Stimulated activated naive CD8-positive, alpha-beta T cell treated with anti-CD3 and anti-CD28 coated beads, Interleukin-15, amount 100 ng/mL, for 72 hours (primary cell): ENCODE measurements at places on chromosomes 16 and 17.

- no peak for DNase-seq
Measured at GRCh38 chr17:41476866-41477815, 3.8 kb downstream of the KRT35 start.

GRCh38 chr17:15972497-15972951 lies 27.0 kb downstream of the ZSWIM7 start:
- DNase-seq: no peak

DNA sequence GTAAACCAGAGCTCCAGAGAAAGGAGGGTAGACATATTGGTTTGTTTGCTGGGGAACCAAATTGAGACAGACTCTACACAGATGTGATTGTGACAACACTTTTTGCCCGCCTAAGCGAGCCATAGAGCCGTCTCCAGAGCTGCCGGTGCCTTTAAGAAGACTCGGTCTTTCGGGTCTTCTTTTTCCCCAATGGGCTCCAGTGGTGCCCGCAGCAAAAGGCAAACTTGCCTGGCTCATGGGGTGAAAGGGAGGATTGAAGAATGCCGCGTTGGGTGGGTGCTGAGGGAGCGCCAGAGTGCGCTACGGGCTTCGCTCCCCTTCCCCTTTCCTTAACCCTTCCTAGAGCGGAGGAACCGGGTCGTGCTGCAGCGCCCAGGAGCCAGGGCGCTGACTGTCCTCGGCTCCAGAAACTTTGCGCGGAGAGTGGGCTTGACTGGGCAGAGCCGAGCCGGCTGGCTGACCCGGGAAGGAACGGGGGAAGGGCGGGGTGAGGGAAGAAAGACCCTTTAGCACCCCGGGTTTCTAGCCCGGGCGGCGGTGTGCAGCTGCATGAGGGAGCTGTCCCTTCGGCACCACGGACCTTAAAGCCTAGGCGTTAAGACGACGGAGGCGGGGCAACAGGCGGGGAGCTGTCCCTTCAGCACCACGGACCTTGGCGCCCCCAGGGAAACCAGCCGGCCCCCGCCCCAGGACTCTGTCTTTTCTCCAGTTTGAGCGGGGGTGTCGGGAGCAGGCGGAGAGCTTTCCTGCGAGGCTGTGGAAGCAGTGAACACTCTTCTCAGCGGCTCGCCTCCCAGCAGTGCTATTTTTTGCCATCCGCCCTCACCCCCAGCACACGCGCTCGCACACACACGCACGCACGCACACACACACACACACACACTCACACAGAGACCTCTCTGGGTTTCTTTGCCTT lies at the start of gene CACNG3:
TSS of gene CACNG3 (plus strand) at position 880 of the 916 bp plus-strand sequence. CDS start 420 bp downstream, outside the sequence.
- peak; percentile 53 for DNase-seq

DNA sequence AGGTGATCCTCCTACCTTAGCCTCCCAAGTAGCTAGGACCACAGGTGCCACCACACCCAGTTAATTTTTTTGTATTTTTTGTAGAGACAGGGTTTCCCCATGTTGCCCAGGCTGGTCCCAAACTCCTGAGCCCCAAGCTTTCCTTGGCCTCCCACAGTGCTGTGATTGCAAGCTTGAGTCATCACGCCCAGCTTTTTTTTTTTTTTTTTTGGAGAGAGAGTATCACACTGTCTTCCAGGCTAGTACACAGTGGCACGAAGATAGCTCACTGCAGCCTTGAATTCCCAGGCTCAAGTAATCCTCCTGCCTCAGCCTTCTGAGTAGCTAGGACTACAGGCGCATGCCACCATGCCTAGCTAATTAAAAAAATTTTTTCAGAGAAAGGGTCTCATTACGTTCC lies 27.2 kb downstream of the HEATR9 start:
- DNase-seq: no peak

DNA sequence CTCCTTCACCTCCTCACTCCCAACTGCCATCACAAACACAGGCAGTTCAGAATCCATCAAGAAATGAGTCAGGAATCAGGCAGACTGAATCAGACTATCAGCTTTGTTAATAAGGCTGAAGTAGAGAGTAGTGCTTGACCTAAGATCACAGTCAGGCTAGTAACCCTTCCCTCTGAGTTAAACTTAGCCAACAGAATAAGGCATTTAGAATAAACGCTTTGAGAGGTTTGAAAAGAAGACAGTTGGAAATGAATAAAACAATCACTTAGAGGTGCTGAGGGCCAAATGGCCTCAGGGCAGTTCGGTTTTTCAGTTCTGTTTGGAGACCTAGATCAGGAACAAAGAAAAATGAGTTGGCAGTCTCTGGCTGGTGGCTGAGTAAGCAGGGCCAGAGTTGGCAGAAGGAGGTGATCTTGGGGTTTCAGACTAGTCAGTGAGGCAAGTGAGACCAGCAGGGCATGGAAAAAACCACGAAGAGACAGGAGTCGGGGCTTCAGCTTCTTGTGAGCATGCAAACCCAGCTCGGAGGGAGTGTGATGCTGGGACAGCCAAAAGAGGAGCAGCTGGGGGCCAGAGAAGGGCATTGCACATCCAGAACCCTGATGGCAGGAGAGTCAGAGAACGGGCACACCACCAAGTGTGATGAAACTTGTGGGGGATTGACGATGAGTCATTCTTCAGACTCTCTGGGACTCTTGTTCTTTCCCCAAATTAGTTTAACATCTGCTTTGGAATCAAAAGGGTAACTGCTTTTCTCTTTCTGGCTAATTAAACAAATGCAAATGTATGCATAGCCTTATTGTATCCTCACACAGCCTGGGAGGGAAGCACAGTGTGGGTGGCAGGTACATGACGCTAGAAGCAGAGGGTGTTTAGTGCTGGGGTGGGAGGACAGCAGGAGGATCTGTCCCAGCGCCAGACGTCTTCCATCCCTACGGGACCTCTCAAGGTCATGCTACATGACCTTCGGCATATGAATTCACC lies 54.8 kb downstream of the SPECC1 start:
- DNase-seq: no peak

GRCh38 chr16:85988306-85988705 lies 89.3 kb downstream of the IRF8 start:
- DNase-seq: no peak

DNA sequence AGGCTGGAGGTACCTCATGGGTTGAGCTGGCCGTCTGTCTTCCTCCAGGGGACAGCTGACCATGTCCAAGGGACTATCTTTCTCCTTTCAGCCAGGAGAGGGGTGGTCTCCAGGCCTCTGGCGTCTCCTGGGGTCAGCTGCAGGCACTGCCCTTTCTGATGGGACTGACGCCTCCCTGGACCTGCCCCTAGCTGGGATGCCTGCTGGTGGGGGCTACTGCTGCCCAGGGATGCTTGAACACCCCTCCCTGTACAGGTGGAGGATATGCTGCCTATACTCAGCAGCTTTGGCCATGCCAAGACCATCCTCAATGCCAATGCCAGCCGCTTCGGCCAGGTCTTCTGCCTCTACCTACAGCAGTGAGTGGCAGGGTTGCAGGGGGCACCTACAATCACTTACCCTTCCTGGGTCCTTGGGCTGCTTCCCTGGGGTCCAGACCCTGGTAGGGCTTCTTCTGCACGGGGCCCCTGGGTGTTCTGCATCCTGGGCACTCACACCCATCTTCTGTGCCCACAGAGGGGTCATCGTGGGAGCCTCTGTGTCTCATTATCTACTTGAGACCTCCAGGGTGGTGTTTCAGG lies 4.2 kb downstream of the MYO15B start:
- DNase-seq: no peak

DNA sequence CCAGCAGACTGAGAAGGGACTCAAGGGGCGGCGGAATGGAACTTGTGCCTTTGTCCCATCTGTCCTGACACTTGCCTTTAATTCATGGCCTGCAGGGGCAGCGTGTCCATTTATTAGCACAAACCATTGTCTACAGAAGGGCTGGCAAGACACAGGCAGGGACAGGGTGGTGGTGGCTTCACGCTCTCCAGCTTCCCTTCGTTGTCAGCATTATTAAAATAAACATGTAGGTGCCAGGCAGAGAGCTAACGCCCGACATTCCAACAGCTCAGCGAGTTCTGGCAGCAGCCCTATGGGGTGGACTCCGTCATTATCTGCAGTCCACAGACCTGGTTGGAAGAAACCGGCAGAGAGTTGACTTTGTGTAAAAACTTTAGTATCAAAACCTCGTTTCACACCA lies 16.3 kb downstream of the DNAI2 start:
- no peak for DNase-seq

- no peak for DNase-seq
Measured at GRCh38 chr17:45008216-45008615, 40.1 kb upstream of the C1QL1 start.

- no peak for DNase-seq
Measured at GRCh38 chr16:56478281-56479049, 27.1 kb downstream of the OGFOD1 start.

DNA sequence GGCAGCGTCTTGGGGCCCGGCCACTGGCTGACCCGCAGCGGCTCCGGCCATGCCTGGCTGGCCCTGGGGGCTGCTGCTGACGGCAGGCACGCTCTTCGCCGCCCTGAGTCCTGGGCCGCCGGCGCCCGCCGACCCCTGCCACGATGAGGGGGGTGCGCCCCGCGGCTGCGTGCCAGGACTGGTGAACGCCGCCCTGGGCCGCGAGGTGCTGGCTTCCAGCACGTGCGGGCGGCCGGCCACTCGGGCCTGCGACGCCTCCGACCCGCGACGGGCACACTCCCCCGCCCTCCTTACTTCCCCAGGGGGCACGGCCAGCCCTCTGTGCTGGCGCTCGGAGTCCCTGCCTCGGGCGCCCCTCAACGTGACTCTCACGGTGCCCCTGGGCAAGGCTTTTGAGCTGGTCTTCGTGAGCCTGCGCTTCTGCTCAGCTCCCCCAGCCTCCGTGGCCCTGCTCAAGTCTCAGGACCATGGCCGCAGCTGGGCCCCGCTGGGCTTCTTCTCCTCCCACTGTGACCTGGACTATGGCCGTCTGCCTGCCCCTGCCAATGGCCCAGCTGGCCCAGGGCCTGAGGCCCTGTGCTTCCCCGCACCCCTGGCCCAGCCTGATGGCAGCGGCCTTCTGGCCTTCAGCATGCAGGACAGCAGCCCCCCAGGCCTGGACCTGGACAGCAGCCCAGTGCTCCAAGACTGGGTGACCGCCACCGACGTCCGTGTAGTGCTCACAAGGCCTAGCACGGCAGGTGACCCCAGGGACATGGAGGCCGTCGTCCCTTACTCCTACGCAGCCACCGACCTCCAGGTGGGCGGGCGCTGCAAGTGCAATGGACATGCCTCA lies 773 bp downstream of the NTN3 start:
- DNase-seq: no peak

DNA sequence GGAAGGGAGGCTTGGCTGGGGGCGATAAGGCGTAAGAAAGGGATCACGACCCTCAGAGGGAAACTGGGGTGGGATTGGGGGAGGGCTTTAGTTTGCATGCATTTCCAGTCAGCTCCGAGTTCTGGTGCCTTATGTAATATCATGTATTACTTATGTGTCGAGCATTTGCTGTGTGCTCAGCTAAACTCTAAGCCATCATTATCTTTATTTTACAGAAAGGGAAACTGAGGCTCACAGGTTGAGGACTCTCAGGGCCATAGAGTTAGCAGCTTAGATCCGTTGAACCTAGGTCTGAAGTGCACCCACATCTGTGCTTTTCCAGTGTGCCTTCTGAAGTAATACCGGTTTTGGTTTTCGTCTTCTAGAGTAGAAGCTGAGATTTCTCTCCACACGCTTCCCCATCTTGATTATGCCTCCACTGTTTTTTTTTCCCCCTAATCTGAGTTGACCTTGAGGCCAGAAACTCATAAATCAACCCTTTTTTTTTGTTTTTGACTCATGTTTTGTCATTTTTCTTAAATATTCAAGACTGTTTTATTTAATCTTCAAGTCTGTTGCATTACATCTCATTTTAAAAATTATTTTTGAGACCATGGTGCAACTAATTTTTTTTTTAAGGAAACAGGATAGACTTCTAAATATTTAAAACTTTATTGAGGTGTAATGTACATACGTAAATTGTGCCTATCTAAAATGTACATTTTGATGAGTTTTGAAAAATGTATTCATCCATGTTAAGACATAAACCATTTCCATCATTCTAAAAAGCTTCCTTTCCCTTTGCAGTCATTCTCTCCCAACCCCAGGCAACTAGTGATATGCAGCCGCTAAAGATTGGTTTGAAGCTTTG lies 741 bp downstream of the CYB5B start:
- no peak for DNase-seq

- peak; percentile 80 for DNase-seq
Measured at GRCh38 chr17:489758-490329, 137.2 kb upstream of the RPH3AL start.

DNA sequence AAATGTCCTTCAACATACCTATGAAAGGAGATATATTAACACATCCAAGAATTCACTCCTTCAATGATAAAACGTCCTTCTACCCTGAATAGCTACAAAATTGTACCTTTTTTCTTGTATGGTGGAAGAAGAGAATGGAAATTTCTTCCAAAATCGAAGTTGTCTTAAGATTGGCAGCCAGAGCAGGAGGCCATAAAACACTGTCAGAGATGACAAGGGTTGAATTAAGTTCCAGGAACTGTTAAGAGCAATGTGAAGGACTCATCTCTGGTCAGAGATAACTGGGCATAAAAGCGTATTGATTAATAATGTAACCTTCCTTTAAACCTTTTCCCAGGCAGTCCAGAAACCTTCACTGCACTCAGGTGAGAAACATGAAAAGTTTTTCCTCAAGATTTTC lies 12.9 kb upstream of the TOM1L1 start:
- DNase-seq: no peak

DNA sequence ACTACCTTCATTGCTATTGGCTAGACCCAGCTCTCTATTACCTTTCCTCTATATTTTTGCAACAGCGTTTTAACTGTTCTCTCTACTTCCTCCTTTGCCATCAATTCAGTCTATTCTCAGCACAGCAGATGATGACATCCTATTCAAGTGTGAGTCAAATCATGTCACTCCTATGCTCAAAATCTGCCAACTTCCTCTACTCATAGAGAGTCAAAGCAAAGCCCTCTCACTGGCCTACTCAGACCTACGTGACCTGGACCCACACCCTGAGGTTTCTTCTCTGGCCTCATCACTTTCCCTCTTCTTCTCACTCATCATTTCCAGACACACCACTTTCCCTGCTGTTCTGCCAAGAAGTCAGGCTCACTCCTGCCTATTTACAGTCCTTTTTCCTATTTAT lies 289.0 kb upstream of the AXIN2 start:
- peak; percentile 14 for DNase-seq

DNA sequence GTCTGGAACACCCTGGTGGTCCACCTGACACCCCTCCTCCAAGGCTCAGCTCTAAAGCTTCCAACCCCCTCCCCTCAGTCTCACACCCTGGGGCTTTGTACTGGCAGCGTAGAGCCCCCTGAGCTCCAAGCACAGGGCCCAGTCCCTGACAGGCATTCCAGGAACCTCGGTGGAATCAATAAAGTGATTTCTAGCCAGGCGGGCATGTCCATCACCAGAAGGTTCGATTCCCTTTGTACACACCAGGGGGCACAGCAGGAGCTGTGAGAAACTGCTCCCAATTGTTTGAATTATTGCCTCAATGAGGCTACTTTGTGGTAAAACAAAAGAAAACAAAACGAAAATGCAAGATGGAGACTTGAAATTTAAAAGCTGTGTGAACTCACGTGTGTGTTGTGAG lies 51.8 kb downstream of the SMPD3 start:
- peak; percentile 41 for DNase-seq

GRCh38 chr16:87421003-87421912 lies 29.1 kb downstream of the MAP1LC3B start:
- DNase-seq: no peak
